Midbrain (tissue), 1 donor: ENCODE measurements at places on chromosomes 16 and 17.

- DNase-seq = no peak
Measured at GRCh38 chr16:46796764-46797269, 34.2 kb downstream of the C16orf87 start.

GRCh38 chr17:28662527-28662829 lies 473 bp downstream of the SUPT6H start:
- no peak for DNase-seq

DNA sequence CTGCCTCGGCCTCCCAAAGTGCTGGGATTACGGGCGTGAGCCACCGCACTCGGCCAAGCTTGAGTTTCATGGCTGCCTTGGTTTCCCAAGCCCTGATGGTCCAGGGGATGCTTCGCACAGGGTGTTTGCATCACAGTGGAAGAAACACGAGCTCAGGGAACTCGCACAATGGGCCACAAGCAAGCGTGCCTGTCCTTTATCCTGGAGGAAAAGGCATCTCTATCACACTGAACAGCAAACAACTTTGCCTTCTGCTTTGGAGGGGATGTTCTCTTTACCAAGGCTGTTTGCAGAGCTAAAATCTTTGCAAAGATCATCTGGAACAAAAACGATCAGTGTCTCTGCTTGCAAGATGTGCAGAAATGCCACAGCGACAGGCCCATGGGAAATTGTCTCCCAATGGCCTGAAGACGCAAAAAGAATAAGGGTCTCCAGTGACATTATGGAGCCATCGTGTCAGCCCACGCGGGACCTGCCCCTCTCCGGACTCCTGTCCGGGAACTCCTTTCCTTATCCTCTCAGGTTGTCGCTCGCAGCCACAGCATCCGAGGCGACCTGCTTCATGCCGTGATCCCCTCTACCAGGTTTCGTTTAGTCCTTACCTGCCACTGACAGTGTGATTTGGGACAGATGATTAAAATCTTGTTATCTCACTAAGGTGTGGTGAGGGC lies 44.1 kb upstream of the CBFA2T3 start:
- DNase-seq = no peak

- no peak for DNase-seq
Measured at GRCh38 chr17:60752873-60753577, 75.4 kb downstream of the BCAS3 start.

GRCh38 chr16:30570636-30571444 lies 674 bp downstream of the ZNF688 start:
- peak; percentile 35 for DNase-seq

DNA sequence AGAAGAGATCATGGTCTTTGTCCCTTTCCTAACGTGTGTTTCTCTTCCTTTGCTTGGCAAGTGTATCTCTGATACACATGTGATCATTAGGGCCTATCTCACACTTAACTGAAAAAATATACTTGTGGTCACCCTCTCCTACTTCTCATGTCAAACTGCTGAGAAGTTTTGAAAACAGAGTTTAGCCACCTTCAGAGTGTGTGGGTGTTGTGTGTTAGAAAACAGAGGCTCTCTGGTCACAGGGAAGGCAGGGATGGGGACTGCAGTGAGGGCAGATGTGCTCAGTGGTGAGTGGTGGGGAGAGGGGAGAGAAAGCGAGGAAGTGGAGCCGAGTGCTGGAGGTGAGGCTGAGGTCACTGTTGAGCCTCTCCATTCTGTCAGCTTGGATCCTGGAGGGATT lies 29.4 kb downstream of the GRB7 start:
- DNase-seq = no peak

DNA sequence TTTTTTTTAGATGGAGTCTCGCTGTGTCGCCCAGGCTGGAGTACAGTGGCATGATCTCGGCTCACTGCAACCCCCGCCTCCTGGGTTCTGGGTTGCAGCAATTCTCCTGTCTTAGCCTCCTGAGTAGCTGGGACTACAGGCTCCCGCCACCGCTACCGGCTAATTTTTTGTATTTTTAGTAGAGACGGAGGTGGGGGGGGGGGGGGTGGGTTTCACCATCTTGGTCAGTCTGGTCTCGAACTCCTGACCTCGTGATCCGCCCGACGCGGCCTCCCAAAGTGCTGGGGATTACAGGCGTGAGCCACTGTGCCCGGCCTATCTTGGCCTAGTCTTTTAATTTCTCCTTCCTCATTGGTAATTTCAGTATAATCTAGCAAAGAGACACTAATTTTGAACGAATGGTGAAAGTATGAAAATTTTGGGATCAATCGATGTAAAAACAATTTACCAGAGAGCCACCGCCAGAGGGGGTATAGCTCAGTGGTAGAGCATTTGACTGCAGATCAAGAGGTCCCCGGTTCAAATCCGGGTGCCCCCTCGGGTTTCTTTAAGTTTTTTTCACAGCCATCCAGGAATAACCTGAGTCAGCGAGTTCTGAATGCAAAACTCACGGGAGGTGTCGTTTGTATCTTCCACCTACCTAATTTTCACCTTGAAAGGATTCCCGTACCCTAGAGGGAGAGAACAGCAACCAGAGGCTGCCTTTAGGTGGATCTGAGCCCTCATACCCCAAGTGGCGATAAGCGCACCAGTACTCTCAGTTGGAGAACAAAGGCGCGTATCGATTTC lies 2.5 kb upstream of the LASP1 start:
- DNase-seq = peak; percentile 44

DNA sequence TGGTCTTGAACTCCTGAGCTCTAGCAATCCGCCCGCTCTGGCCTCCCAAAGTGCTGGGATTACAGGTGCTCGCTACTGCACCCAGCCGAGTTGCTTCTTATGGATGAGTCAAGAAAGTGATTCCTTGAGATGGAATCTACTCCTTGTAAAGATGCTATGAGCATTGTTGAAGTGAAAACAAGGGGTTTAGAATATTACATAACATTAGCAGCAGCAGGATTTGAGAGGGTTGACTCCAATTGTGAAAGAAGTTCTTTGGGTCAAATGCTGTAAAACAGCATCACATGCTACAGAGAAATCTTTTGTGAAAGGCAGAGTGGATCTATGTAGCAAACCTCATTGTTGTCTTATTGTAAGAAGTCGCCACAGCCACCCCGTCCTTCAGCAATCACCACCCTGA lies 72.7 kb downstream of the NT5M start:
- DNase-seq = no peak

DNA sequence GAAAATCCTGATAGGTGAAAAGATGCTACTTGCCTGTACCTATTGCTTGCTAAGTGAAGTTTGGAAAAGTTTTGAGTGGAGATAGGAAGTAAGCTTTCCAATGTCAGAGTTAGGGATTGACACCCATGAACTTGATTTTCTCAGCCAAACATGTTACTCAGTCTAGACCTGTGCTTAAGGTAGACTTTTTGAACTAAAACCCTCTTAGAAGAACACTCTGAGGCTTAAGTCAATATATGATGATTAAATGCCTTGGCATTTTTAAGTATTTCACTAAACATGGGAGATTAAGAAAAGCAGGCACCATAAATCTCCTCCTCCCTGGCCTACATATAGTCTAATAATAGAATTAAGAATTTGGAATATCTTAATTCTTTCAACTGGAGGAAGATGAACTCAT lies 785.6 kb upstream of the SOX9 start:
- DNase-seq = no peak
